GM12878 (cell line): ENCODE measurements at places on chromosomes 11 and 22.

DNA sequence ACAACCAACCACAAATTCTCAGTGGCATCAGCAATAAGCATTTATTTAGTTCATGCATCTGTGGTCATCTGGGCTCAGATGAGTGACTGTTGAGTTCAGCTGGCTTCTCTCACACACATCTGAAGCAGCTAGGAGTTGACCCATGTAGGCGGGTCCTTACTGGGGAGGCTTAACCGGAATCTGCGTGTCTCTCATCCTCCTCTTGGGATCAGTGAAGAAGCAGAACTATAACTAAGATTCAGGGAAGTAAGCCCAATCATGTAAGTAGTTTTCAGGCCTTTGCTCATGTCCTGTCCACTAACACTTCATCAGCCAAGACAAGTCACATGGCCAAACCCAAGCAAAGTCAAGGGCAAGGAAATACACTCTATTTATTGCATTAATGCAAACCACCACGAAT lies 236.2 kb downstream of the C11orf87 start:
- H3K27me3 ChIP-seq, result no peaks in the 10 kb centered on the region
- no peak overlapping the region for H3K4me3 ChIP-seq
- no peaks in the 10 kb centered on the region for H3K36me3 ChIP-seq
- H3K27ac ChIP-seq, result no peak overlapping the region
- H3K4me1 ChIP-seq, result no peaks in the 10 kb centered on the region

DNA sequence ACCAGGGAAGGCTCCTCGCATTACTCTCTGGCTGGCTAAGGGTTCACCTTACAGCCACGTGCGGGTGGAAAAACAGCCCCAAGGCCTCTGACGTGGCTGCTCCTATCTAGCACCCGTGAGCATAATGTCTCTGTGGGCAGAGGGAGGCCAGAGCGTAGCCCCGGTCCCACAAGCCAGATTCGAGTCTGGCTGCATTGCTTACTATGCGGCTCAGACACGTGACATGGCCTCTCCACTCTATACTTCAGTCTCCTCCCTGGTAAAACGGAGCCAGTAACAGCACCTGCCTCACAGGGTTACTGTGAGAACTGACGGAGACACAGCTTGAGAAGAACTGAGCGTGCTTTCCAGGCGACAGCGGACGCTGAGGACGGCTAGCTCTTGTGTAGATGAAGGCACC lies 105.8 kb upstream of the BID start:
- no peaks in the 10 kb centered on the region for H3K27me3 ChIP-seq
- no peak overlapping the region for H3K4me3 ChIP-seq
- no peaks in the 10 kb centered on the region for H3K4me1 ChIP-seq
- H3K36me3 ChIP-seq, result peaks cover 9% of the 10 kb centered on the region
- no peak overlapping the region for H3K27ac ChIP-seq

GRCh38 chr22:25137577-25138525 lies 61.8 kb upstream of the CRYBB3 start:
- no peaks in the 10 kb centered on the region for H3K4me1 ChIP-seq
- H3K27ac ChIP-seq, result no peak overlapping the region
- peak; percentile 11 for DNase-seq
- no peaks in the 10 kb centered on the region for H3K36me3 ChIP-seq
- no peaks in the 10 kb centered on the region for H3K27me3 ChIP-seq

- H3K4me3 ChIP-seq, result no peak overlapping the region
- no peak overlapping the region for H3K27ac ChIP-seq
- H3K36me3 ChIP-seq, result no peaks in the 10 kb centered on the region
- H3K4me1 ChIP-seq, result no peaks in the 10 kb centered on the region
- DNase-seq, result no peak
- no peaks in the 10 kb centered on the region; the same call in 1 of the 2 replicates for H3K27me3 ChIP-seq
Measured at GRCh38 chr11:130829920-130830511, 86.3 kb downstream of the SNX19 start.

DNA sequence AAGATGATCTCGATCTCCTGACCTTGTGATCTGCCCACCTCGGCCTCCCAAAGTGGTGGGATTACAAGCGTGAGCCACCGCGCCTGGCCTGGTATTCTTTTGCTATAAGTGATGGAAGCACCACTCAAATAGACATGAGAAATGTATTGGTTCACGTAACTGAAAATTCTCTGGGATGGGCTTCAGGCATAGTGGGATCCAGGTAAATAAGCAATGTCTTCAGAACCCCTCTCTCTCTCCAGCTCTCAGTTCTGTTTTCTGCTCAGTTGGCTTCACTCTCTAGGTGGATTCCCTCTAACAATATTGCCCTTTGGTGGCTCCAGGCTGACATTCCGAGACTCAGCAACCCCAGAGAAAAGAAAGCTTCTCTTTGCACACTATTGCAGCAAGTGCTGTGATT lies 889 bp upstream of the LHFPL7 start:
- H3K4me3 ChIP-seq, result no peak overlapping the region
- no peaks in the 10 kb centered on the region for H3K36me3 ChIP-seq
- no peak for DNase-seq
- H3K4me1 ChIP-seq, result no peaks in the 10 kb centered on the region

GRCh38 chr11:100308202-100308601 lies 378.9 kb upstream of the ARHGAP42 start:
- no peaks in the 10 kb centered on the region for H3K27me3 ChIP-seq
- no peak overlapping the region for H3K4me3 ChIP-seq
- H3K4me1 ChIP-seq, result no peaks in the 10 kb centered on the region

DNA sequence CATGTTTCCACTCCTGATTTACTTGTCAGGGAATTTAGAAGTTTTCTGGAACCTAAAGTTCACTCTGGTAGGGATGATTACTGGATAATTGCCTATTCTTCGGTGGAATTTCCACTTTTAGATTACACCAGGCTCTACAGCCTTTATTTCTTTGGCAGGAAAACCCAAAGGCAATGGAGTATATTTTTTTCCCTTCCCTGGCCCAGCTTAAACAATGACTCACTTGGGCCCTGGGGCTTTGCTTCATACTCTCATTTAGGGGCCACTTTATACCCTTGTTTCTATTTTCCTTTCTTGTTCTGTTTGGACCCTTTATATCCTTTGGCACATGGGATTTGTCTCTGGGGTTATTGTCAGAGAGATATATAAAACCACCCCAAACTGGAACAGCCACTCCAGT lies 114.7 kb downstream of the CSTPP1 start:
- no peak overlapping the region for H3K4me3 ChIP-seq
- H3K36me3 ChIP-seq, result no peaks in the 10 kb centered on the region
- no peak for DNase-seq
- no peaks in the 10 kb centered on the region for H3K27me3 ChIP-seq

DNA sequence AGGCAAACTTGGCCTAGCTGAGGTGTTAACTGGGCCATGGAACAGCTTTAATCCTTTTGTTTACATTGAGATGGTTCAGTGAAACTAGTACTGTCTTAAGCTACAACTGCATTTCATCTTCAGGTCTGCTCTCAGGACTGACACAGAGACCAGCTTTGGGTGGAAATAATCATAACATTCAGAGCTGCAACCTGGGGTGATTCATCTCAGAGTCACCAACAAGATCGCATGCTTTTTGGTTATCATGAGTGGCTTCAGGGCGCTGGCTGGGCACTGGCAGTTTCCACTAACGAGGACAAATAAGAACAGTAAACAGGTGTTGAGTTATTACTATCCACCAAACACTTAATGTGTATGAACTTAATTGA lies 60.9 kb upstream of the PAX6 start:
- H3K36me3 ChIP-seq, result no peaks in the 10 kb centered on the region
- no peak overlapping the region for H3K27ac ChIP-seq
- no peak for DNase-seq
- H3K4me1 ChIP-seq, result no peaks in the 10 kb centered on the region
- H3K4me3 ChIP-seq, result no peak overlapping the region

DNA sequence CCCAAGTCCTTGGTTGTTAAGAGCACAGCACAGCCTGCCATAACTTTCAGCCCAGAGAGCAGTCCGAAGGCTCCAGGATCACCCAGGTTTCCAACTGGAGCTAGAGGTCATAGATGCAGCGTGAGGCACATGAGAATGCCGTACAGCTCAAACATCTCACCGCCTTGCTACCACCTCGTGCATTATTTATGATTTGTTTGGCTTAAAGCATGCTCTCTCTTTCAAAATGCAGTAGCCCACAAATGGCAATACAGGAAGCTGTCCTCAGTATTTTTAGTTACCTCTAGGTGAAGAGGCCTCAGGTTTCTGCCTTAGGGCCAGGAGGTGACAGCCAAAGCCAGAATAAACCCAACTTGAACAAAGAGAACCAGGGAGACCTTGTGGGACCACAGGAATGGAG lies 14.4 kb downstream of the SCN3B start:
- no peaks in the 10 kb centered on the region for H3K36me3 ChIP-seq
- no peak overlapping the region for H3K27ac ChIP-seq
- DNase-seq, result no peak

GRCh38 chr11:36427079-36427478 lies 83.0 kb downstream of the TRAF6 start:
- no peaks in the 10 kb centered on the region for H3K4me1 ChIP-seq
- no peak overlapping the region for H3K27ac ChIP-seq
- no peaks in the 10 kb centered on the region for H3K36me3 ChIP-seq

DNA sequence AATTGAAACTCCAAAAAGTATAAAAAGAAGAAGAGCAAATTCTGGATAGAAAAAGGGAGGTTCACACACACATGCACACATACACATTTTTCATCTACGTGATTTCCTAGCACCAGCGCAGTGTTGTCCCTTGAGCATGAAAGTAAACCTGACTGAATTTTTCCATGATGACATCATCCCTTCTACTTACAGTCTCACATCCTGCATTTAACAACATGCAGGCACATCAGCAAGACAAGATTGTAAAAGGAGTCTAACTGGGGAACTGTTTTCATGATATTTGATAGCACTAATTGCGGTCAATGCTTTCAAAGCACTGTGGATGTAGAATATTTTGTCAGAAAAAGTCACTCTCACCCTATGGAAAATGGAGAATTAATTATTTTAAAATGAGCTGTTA lies 36.6 kb downstream of the GAS2 start:
- no peak overlapping the region for H3K4me3 ChIP-seq
- no peaks in the 10 kb centered on the region for H3K4me1 ChIP-seq
- H3K27me3 ChIP-seq, result no peaks in the 10 kb centered on the region
- H3K27ac ChIP-seq, result no peak overlapping the region
- DNase-seq, result peak; percentile 21
- no peaks in the 10 kb centered on the region for H3K36me3 ChIP-seq

DNA sequence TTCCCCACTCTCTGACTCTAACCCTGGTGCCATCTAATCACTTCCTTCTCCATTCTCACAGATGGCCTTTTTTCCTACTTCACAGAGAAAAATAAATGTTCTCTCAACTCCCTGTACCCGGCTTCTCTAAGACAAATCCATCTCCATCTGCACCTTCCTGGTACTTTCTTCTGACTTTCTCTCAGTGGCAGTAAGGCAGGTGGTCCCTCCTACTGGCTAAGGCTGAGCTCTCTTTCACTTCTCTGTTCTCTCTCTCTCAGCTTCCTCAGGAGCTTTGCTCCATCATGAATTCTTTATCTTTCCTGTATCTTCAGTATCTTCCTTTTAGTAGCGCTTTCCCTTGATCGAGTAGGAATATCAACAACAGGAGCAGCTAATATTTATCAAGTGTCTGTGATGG lies 421.6 kb downstream of the TMEM135 start:
- H3K4me3 ChIP-seq, result no peak overlapping the region
- no peak for DNase-seq
- H3K27me3 ChIP-seq, result no peaks in the 10 kb centered on the region
- peaks cover 5% of the 10 kb centered on the region; the same call in 1 of the 2 replicates for H3K4me1 ChIP-seq
- H3K36me3 ChIP-seq, result no peaks in the 10 kb centered on the region
- H3K27ac ChIP-seq, result no peak overlapping the region

GRCh38 chr11:19380375-19380774 lies 139.6 kb upstream of the E2F8 start:
- no peak overlapping the region for H3K27ac ChIP-seq
- DNase-seq, result no peak
- no peaks in the 10 kb centered on the region; the same call in 1 of the 2 replicates for H3K27me3 ChIP-seq
- no peaks in the 10 kb centered on the region for H3K36me3 ChIP-seq
- H3K4me3 ChIP-seq, result no peak overlapping the region

- H3K27me3 ChIP-seq, result no peaks in the 10 kb centered on the region; the same call in 1 of the 2 replicates
- H3K4me1 ChIP-seq, result no peaks in the 10 kb centered on the region; the same call in 1 of the 2 replicates
Measured at GRCh38 chr11:103970701-103971249, 65.7 kb upstream of the DDI1 start.

DNA sequence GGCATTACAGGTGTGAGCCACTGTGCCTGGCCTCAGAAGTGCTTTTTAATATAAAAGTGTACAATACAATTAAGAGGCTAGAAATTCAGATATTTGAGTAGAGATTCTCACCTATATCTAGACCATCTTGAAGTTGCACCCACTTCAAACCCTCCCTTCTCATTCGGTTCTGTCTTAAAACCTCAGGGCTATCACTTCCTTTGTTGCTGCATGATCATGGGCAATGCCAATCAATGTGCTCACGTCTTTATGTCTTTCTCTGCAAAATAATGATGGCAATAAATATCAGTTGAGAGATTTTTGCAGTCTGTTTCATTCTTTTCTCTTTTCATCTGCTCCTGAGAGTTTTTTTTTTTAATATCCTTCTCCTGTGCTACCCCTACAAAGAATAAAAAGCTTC lies 9.3 kb upstream of the NUP160 start:
- H3K4me1 ChIP-seq, result peaks cover 63% of the 10 kb centered on the region
- H3K27me3 ChIP-seq, result no peaks in the 10 kb centered on the region
- peak overlapping the region; percentile 67 for H3K27ac ChIP-seq

DNA sequence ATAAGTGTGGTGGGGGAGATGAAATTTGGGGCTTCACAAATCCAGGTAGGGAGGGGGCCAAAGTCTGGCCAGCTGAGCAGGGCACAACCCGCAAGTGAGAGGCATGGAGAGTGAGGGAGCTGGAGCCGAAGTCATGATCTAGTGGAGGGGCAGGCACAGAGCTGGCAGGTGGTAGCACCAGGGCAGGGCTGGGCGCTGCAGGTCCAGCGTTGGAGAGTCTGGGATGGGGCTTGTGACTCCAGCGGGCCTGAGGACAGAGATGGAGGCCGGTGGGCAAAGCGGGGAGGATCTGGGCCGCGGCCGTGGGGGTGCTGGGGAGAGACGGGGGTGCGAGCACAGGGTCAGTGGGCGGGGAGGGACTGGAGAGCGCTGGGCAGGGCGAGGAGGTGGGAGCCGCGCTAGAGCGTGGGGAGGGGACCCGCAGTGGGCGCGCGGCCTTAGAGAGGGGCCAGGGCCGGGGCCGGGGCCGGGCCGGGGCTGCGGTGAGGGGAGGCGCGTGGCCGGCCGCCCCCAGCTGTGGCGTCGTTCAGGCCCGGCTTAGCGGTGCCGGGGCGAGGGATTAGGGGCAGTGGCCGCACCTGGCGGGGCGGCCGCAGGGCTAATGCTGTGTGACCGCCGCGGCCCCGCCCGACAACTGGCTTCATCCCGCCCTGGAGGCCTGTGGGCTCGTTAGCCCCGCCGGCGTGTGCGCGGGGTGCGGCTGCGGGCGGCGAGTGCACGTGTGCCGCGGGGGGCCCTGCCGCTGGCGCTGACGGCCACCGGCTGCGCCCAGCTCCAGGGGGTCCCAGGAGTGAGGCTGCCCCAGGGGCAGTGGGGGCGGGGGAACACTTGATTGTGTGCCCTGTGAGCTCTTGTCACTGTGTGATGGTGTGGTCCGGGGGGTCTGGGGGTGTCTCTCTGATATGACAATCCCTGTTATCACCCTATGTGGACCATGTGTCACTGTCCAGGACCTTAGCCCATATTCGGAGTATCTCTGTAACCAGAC lies 23.6 kb upstream of the MYOD1 start:
- no peak for DNase-seq
- H3K4me1 ChIP-seq, result no peaks in the 10 kb centered on the region
- peaks cover 4% of the 10 kb centered on the region for H3K27me3 ChIP-seq
- no peak overlapping the region for H3K27ac ChIP-seq
- H3K4me3 ChIP-seq, result no peak overlapping the region
